CD4-positive, alpha-beta memory T cell (primary cell): ENCODE measurements at places on chromosomes 16 and 17.
A peak's percentile ranks its signal among the peaks of the same experiment; 100 is the strongest.

DNA sequence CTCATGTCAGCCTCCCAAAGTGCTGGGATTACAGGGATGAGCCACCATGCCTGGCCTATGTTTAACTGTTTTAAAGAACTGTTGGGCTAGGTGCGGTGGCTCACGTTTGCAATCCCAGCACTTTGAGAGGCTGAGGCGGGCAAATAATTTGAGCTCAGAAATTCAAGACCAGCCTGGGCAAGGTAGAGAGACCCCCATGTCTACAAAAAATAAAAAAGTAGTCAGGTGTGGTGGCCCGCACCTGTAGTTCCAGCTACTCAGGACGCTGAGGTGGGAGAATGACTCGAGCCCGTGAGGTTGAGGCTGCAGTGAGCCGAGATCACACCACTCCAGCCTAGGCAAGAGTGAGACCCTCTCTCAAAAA is 1.9 kb upstream of the ITGAL start:
- DNase-seq = no peak

- no peak for DNase-seq
These were observed 86.8 kb downstream of the WWP2 start for GRCh38 chr16:69848637-69849545.

- no peak for DNase-seq
These were observed 8.4 kb upstream of the HERPUD1 start for GRCh38 chr16:56923481-56924091.

GRCh38 chr16:80851831-80852230 is 47.4 kb upstream of the CDYL2 start:
- no peak for DNase-seq

DNA sequence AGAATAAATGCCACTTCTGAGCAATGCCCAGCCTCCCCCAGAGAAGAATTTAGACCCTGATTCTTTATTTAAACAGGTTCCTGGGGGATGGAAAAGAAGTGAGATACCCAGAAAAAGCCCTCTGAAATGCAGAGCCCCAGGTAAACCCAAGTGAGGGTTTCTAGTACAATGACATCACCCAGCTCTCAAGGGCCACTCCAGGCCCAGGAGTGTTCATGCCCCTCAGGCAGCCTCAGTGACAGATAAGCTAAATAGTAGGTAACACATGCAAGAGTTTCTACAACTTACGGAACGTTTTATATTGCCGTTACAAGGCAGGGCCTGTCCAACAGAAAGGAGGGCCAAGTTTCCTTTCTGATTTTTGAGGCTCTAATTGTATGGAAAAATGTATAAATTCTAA is 683.7 kb upstream of the SALL1 start:
- DNase-seq = no peak

DNA sequence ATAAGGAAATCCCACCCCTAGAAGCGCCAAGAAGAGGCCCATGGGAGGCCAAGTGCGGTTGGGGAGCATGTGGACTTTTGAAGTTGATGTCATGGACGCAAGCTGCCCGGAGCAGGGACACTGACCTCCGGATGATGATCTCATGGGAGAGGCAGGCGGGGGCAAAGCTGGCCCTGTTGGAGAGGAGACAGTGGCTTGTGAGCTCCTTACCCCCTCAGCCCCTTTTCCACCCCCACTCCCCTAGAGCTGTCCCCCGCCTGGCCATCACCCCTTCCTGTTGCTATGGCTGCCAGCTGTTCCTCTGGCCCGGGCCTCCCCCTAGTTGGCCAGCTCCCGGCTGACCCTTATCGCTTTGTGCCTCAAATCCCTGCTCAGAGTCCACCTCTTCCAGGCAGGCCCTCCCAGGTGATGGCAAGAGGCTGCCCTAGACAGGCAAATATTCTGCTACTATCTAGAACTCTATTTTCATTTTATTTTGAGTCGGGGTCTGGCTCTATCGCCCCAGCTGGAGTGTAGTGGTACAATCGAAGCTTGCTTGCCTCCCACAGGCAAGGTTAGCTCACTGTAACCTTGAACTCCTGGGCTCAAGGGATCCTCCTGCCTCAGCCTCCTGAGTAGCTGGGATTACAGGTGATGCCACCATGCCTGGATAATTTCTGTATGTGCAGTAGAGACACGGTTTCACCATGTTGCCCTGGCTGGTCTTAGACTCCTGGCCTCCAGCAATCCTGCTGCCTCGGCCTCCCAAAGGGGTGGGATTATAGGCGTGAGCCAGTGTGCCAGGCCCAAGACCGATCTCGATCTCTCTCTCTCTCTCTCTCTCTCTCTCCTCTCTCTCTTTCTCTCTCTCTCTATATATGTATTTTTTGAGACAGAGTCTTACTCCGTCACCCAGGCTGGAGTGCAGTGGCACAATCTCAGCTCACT is 6.6 kb downstream of the NOTUM start:
- DNase-seq = no peak

- DNase-seq = no peak
These were observed 16.1 kb downstream of the ABCA3 start for GRCh38 chr16:2324296-2324859.

- no peak for DNase-seq
These were observed 20.0 kb upstream of the ITGA3 start for GRCh38 chr17:50035945-50036344.

DNA sequence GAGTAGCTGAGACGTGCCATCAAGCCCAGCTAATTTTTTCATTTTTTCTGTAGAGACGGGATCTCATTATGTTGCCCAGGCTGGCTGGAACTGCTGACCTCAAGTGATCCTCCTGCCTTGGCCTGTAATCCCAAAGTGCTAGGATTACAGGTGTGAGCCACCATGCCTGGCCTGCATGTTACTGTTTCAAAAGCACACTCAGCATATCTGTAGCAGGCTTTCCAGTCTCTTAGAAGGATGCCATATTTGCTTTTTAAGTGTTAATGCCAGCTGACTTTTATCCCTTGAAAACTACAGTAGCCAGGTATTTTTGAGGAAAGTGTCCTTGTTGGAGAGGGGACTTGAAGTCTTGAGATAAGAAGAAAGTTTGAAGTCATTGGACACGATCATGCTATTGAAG is 15.3 kb upstream of the SPAG9 start:
- DNase-seq = no peak

DNA sequence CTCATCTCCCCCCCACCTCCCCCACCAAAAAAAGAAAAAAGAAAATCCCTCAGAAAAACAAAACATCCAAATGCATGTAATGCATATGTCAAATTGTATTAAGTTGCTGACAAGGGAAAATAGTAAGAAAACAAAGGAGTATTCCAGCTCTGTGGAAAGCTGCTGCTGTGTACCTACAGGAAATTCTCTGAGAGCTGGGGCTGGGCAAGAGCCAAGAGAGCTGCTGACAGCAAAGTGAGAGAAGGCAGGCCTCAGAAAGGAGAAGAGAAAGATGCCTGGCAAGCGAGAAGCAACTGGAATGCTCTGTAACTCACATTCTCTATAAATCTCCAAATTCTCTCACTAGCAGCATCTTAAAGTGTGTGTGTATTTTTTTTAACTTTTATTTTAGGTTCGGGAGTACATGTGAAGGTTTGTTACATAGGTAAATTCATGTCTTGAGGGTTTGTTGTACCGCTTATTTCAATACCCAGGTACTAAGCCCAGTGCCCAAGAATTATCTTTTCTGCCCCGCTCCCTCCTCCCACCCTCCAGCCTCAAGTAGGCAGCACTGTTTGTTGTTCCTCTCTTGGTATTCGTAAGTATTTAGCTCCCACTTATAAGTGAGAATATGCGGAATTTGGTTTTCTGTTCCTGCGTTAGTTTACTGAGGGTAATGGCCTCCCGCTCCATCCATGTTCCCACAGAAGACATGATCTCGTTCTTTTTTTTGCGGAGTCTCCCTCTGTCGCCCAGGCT is 24.4 kb downstream of the CNTROB start:
- DNase-seq = no peak

GRCh38 chr16:12095275-12096156 is 119.0 kb downstream of the SNX29 start:
- peak; percentile 53 for DNase-seq

DNA sequence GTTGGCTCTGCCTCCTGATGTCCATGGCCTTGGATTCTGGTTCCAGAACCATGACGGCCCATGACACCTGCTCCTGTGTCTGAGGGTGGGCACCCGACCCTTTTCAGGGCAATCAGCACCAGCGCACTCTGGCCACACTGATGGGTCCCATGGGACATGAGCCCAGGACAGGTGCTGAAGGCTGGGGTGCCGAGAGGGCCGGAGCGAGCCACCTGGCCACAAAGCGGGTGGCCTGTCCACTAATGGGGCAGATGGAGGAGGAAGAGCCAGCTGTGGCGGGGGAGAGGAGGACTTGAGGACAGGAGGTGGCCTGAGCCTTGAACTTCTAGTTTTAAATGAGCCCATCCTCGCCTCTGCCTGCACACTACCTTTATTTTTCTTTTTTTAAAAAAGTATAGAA is 31.2 kb upstream of the MTSS2 start:
- DNase-seq = no peak

GRCh38 chr17:44044071-44044470 is 22.4 kb downstream of the LSM12 start:
- no peak for DNase-seq

GRCh38 chr16:82796047-82796446 is 169.3 kb downstream of the CDH13 start:
- no peak for DNase-seq

DNA sequence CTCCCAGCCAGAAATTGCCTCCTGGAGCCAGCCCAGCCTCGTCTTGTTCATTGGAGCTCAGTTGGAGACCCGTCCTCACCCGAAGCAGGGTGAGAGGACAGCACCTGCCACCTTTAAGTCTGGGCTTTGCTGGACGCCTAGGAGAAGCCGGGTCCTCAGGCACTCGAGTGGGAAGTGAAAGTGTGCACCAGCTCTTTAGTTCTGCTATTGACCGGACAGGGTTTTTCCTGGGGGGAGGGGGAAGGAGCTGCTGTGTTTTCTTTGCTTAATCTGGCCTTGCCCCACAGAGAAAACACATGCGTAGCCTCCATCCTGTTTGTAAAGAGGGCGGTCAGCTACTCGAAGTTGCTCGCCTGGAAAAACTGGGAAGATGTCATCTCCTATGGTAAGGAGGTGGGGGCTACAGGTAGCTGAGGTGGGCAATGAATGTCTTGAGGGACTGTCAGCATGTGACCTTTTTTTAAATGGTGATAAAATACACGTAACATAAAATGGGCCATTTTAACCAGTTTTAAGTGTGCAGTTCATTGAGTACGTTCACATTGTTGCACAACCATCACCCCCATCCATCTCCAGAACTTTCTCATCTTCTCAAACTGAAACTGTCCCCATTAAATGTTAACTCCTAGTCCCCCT is 34.4 kb downstream of the CMIP start:
- DNase-seq = no peak

GRCh38 chr17:37043201-37043600 is 94.4 kb downstream of the AATF start:
- DNase-seq = no peak

DNA sequence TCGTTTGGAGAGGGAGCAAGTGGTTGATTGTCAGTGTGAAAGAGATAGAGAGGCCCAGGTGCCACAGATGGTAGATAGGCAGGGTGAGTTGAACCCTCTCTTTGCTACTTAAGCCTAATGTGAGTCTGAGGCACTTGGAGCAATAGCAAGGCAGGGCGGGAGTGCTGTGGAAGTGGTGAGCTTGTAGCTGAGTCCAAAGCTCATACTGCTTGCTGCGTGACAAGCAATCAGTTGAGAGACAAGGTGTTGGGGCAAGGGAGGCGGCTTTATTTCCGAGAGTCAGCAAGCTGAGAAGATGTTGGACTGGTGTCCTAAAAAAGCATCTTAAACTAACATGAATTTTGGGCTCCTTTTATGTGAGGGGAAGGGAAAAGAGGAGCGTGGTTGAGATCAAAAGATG is 112.9 kb upstream of the ZKSCAN2 start:
- DNase-seq = no peak

- DNase-seq = no peak
These were observed 40.8 kb downstream of the SCNN1G start for GRCh38 chr16:23223368-23223767.

DNA sequence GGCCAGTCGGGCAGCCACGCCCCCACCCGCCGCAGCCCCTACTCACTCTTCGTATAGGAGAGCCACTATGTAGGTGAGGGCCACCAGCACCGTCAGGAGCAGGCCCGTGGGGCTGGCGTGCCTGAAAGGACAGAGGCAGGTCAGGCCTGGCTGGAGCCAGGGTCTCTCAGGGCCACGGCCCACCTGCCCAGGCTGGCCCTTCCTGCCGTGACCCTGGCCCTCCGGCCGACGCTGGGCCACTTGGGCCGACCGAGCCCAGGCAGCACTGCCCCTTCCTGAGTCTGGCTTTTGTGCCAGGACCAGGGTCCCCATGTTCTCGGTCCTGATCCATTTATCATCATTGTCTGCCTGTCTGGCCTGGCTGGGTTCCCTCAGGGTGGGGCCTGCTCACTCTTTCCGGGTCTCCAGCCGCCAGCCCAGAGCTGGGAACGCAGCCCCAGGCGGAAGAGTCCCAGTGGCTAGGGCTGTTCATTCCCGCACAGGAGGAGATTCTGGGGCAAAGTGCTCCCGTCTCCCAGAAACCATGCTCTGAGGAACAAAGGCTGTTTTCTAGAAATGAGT is 10.1 kb upstream of the RASD1 start:
- no peak for DNase-seq

DNA sequence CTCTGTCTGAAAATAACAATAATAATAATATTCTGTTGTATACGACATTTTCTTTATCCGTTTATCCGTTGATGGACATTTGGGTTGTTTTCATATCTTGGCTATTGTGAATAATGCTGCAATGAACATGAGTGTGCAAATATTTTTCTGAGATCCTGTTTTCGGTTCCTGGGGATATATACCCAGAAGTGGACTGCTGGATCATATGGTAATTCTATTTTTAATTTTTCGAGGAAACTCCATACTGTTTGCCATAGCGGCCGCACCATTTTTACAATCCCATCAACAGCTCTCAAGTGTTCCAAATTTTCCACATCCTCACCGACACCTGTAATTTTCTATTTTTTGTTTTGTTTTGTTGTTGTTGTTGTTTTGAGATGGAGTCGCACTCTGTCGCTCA is 5.3 kb upstream of the PRSS41 start:
- DNase-seq = no peak

DNA sequence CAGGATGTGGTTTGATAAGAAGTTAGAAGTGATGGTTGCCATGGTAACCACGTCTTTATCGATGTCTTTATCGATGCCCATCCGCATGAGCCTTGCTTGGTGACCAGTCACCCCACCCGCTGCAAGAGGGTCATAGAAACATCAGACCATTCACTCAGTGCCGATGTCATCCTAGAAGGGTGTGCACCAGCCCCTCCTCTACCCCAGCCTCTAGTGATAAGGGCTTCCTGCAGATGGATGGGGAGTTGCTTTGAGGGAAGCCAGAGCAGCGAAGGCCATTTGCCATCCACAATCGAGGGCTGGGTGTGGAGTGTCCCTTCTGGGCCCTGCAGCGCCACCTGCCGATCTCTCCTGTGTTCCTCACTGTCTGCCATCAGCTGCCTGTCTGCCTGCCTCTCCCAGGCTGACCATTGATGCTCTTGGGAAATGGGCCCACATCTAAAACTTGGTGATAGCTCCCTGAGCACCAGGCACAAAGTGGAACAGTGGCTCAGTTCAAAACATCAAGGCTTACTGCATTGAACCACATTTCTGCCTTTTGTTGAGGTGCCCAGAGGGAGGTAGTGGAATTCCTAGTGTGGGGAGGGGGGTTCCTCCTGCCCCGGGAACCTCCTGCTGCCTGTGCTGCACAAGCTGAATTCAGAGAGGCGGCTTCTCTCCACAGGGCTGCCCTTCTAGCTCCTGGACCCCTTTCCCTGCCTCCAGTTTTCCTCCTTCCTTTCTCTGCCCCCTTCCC is 8.9 kb downstream of the CALB2 start:
- no peak for DNase-seq
